Activated naive CD8-positive, alpha-beta T cell treated with anti-CD3 and anti-CD28 coated beads, Interleukin-2, amount 50 U/mL, for 16 hours (primary cell): ENCODE measurements at places on chromosomes 3 and 15.

DNA sequence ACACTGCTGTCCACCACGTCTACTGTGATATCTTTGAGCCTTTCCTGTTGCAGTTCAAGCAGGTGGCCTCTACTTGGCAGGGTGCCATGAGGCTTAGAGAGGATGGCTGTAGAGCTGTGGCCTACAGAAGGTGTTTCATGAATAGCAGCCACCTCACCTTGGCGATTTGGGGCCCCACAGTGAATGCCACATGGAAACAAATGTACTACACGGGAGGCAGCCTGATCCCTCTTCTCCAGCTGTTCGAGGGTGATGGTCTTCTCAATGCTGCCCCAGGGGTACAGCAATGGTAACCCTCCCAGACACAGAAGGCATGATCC is 70.7 kb downstream of the FAM43A start:
- DNase-seq = no peak

- DNase-seq = no peak
Observed at GRCh38 chr3:124592658-124593441, 137.4 kb upstream of the UMPS start.

GRCh38 chr15:85759376-85759775 is 35.3 kb downstream of the KLHL25 start:
- no peak for DNase-seq

DNA sequence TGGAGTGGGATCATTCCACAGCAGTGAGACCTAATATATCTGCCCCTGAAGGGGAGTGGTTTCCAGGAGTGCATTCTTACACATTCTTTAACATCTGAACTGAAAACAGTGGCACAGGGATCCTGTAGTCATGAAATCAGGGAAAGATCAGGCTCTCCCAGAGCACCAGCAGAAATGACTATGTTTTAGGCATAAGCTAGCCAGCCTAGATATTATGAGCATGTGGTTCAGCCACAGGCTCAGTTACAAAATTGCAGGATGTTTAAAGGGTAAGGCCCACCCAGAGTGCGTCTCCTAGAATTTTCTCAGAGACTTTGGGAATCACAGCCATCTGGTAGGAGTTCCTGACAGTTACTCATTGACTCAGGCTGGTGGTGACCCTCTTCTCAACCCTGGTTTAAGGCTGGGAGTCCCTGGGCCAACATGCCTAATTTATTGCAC is 20.9 kb downstream of the FSTL1 start:
- no peak for DNase-seq

GRCh38 chr15:40428185-40428584 is 12.6 kb upstream of the BAHD1 start:
- DNase-seq = no peak

- DNase-seq = no peak
Observed at GRCh38 chr3:73448761-73449301, 175.9 kb downstream of the PDZRN3 start.

DNA sequence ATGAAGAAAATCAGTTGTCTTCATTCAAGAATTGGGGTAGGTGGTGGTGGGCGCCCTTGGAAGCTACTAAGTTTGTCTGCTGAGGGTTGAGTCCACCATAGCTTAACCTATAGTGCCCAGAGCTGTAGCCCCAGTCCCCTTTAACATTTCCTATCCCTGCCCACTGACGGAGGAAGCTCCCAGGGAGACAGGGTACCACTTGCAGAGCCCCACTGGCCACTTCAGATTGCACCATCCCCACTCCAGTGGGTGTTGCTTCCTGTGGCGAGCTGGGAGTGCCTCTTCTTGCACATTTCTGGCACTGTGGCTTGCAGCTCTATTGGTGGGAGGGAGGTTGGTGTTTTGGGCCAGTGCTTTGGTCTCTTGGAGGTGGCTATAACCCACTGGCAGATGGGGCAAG is 2.7 kb downstream of the PXYLP1 start:
- no peak for DNase-seq

DNA sequence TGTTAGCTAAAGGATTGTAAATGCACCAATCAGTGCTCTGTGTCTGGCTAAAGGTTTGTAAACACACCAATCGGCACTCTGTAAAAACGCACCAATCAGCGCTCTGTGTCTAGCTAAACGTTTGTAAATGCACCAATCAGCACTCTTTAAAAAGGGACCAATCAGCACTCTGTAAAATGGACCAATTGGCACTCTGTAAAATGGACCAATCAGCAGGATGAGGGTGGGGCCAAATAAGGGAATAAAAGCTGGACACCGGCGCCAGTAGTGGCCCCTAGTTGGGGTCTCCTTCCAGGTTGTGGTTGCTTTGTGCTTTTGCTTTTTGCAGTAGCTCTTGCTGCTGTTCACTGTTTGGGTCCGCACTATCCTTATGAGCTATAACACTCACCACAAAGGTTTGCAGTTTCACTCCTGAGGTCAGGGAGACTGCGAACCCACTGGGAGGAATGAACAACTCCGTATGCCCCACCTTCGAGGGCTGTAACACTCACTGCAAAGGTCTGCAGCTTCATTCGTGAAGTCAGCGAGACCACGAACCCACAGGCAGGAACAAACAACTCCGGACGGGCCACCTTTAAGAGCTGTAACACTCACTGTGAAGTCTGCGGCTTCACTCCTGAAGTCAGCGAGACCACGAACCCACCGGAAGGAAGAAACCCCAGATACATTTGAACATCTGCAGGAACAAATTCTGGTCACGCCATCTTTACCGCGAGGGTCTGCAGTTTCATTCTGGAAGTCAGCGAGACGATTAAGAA is 1.1 kb upstream of the SUCLG2 start:
- peak; percentile 34 for DNase-seq
